T-helper 22 cell (primary cell): ENCODE measurements at places on chromosomes 16 and 17.

DNA sequence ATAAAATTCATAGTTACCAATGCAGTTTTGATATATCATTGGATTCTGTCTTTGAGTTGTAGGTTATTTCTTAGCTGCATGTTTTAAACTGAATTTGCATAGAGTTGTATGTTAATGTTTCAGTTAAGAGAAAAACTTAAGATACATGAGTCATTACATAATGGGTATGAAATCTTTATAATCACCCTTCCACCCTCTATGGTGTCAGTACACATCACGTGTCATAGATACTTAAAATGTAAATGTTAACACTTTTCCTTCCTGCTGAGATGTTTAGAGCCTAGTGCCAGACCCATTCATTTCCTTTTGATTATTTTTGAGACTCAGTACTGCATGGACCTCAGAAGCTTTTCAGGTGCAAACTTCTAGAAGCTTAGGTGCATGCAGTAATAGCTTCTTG, 20.5 kb downstream of the ZNF207 start:
- DNase-seq = no peak

GRCh38 chr16:31521368-31521767, 6.3 kb upstream of the AHSP start:
- DNase-seq = no peak

- no peak for DNase-seq
These were observed 28.8 kb upstream of the XYLT2 start for GRCh38 chr17:50317121-50317520.

GRCh38 chr17:43531955-43532354, 14.2 kb downstream of the ETV4 start:
- no peak for DNase-seq

DNA sequence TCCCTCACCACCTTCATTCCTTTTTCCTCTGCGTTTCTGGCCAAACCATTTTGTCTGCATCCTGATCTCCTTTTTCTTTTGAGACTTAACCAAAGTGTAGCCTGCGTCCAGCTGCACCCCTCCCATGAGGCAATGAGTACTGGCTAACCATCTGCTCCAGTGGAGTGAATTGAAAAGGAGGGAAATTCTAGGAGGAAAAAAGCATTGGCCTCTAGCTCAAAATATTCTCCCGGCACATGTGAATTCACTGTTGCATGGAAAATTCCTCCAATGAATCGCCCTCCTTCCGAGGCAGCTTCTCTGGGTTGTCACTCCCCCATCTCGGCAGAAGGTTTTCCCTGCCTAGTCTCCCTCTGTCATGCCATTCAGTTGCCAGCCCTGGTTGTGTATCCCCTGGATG, 5.6 kb downstream of the RAP1GAP2 start:
- no peak for DNase-seq

- no peak for DNase-seq
These were observed 5.2 kb downstream of the TMUB2 start for GRCh38 chr17:44191941-44192496.

DNA sequence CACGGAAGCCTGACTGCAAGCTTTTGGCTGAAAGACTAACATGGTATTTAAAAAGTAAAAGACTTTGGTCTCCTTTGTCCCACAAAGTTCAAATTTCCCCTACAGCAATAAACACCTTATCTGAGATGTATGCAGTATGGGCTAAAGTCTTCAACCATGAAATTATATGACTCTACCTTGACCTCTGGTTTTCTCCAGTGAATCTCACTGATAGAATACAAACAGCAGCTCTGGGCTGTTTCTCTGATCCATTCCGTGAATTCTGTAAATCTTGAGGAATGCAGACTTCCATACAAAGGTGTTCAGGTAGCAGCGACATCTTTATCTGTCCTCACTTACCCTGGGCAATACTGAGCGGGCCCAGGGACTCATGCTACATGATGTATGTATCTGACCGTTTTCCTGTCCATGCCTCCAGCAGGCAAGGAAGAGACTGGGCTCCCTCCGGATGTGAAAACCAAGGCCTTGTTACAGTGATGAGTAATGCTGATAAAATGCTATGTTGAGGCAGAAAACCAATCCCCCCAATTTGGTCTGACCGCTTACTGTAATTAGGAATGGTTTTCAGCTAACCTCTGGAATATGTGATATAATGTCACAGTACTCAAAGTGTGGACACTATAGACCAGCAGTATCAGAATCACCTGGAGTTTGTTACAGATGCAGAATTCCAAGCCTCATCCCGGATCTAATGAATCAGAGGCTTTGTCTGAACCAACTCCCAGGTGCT, 589.8 kb downstream of the HS3ST4 start:
- DNase-seq = no peak

DNA sequence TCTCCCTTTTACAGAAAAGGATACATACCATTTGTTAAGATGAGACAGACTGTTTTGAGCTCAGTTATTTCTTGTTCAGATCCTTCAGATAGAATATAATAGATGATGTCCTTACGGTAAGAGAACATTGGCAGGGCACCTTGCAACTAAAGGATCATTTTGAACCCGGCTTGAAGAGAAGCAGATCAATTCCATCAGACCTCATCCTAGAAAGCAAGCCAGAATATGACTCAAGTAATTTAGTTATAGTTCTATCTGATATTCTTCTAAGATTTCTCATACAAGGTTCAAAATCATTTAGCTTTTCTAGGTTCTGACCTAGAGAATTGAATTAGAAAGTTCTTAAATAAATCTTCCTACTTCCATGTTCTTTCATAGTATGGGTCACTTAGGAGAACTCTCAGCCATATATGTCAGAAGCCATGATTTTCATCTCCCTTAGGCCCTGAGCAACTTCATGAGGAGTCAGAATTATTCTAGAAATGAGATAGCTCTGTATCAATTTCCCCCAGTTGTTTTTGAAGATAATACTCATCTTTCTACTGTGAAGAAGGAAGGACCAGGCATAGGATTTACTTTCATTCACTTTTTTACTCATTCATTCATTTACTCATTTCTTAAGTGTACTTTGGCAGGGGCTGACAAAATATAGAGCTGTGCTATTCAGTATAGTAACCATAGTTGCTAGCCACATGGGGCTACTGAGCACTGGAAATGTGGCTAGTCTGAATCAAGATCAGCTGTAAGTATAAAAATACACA, 2.5 kb upstream of the CMTM1 start:
- no peak for DNase-seq

- DNase-seq = no peak
These were observed 12.7 kb downstream of the TEX2 start for GRCh38 chr17:64250233-64250835.

GRCh38 chr16:74931445-74931844, 53.5 kb downstream of the WDR59 start:
- DNase-seq = no peak

DNA sequence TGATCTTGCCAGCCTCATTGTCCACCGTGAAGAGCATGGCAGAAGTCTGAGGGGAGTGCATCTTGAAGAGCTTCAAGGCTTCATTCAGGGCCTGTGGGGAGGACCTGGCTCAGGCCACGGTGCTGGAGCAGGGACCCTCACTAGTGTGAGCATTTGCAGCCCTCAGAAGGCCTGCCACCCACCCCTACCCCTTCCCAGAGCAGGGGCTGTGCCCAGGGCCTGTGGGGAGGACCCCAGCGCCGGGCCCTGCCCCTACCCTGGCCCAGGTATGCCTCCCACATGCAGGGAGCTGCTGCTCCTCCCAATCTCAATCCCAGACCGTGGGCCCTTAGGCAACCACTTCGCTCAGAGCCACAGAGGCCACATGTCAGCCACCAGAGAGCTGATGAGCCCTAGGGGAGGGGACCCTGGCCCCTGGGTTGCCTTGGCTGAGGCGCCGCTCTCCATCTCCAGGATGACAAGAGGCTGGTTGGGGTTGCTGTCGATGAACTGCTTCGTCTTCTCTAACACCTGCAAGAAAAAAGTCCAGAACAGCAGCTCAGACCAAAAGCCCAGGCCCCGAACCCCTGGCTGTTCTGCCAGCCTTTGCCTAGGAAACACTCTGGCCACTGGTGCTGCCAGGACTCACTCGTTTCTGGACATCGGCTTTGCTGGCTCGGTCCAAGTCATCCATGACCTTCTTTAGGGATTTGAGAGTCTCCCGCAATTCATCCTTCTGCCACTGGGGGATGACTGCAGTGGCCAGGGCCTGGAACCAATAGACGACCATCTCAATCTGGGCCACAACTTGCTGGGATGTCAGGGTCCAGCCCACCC, 1.8 kb upstream of the EXOSC6 start:
- DNase-seq = no peak
